ENCODE measurements at places on chromosomes 4 and X. TPM values are rescaled to one million over a fixed set of nuclear protein-coding genes. Genes with fewer than 3 reads are reported as not detected.

The SSX1 gene
- not detected for polyA plus RNA-seq

The S100P gene
- polyA plus RNA-seq = 77.3 TPM

The PCDH10 gene
- 0.22 TPM for polyA plus RNA-seq

The TMPRSS11F gene
- not detected for polyA plus RNA-seq

The MID2 gene
- polyA plus RNA-seq = 11.3 TPM

The SCML2 gene
- 0.67 TPM for polyA plus RNA-seq

The ATP2B3 gene
- polyA plus RNA-seq = not detected

The FGF16 gene
- polyA plus RNA-seq = not detected

The VSIG1 gene
- polyA plus RNA-seq = 5.3 TPM

The PGRMC2 gene
- 44.0 TPM for polyA plus RNA-seq

The LYAR gene
- 3.8 TPM for polyA plus RNA-seq

The ARMCX6 gene
- polyA plus RNA-seq = 22.0 TPM

The DMRTC1B gene
- polyA plus RNA-seq = 0.07 TPM

The CT45A2 gene
- polyA plus RNA-seq = not detected

The SSX2B gene
- not detected for polyA plus RNA-seq

The PABPC1L2A gene
- polyA plus RNA-seq = not detected

The P2RY4 gene
- not detected for polyA plus RNA-seq

The MAP7D2 gene
- 1.2 TPM for polyA plus RNA-seq

The UGT2A1 gene
- polyA plus RNA-seq = not detected

The SH3RF1 gene
- 8.1 TPM for polyA plus RNA-seq

The RNF150 gene
- 0.82 TPM for polyA plus RNA-seq

The MAPK10 gene
- 37.8 TPM for polyA plus RNA-seq

The TGIF2LX gene
- not detected for polyA plus RNA-seq

The CXorf65 gene
- not detected for polyA plus RNA-seq

The PABPC4L gene
- 0.20 TPM for polyA plus RNA-seq

The ADH1A gene
- polyA plus RNA-seq = not detected

The ADH7 gene
- not detected for polyA plus RNA-seq

The SRPX gene
- polyA plus RNA-seq = 70.3 TPM

The CACNA1F gene
- polyA plus RNA-seq = 0.10 TPM

The TTC29 gene
- not detected for polyA plus RNA-seq

The COL4A5 gene
- 8.1 TPM for polyA plus RNA-seq

The TRPC5OS gene
- polyA plus RNA-seq = 0.01 TPM

The SH3BGRL gene
- 29.6 TPM for polyA plus RNA-seq

The PIM2 gene
- polyA plus RNA-seq = 4.8 TPM

The SLC10A4 gene
- polyA plus RNA-seq = 0.12 TPM

The KCNE5 gene
- polyA plus RNA-seq = 0.07 TPM

The MSL3 gene
- polyA plus RNA-seq = 38.6 TPM

The TRPC3 gene
- 0.18 TPM for polyA plus RNA-seq

The ZNF275 gene
- polyA plus RNA-seq = 7.2 TPM

The ARHGAP36 gene
- not detected for polyA plus RNA-seq

The TMPRSS11B gene
- polyA plus RNA-seq = not detected

The SHOX gene
- polyA plus RNA-seq = 0.11 TPM

The GUCY1A1 gene
- 4.1 TPM for polyA plus RNA-seq
